ENCODE measurements at places on chromosomes 2 and 18.

DNA sequence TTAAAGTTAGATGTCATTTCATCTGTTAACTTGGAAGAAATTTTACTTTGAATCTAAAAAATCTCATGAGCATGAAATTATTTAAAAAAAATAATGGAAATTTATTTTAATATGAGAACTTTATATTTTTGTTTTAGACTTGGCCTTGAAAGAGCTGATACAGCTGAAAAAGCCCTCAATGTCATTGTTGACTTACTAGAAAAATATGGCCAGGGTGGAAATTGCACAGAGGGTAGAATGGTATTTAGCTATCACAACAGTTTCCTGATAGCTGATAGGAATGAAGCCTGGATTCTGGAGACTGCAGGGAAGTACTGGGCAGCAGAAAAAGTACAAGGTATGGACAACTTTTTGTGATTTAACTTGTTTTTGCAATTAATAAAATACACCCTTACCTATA is 5.3 kb downstream of the SCRN3 start:
- no peak for DNase-seq

DNA sequence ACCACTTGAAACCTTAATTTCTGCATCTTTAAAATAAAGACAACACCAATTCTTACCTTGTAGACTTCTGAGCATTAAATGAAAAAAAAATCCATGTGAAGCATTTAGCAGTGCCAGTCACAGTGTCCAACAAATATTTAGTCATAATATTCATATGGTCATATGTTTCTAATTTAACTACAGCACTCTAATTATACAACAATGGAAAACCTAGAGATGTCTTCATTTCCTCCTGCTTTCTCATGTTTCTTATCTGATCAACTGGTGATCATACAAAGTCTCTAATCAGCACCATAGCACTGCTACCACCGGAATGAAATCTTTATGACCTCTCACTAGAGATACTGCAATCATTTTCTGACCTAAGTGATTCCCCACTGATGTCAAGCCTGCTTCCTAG is 10.2 kb upstream of the SCN3A start:
- DNase-seq = no peak

- no peak for DNase-seq
Measured at GRCh38 chr2:88199912-88200682, 30.0 kb downstream of the THNSL2 start.

DNA sequence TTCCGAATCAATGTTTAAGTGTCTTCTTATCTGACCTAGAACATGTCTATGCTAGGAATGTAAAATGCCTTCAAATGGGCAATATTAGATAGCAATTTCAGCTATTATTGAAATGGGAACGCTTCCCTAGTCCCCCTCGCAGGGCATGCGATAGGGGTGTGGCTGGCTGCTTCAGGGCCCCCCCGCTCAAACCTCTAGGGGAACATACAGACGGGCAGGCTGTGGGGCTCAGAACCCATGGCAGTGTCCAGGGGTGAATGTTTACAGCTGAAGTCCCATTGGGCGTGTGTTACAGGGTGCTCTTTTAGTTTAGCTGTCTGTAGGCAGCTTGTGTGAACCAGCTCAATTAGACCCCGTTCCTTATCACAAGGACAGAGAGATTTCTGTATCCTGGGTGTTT is 315.9 kb downstream of the DSEL start:
- DNase-seq = no peak

- no peak for DNase-seq
Measured at GRCh38 chr2:109006971-109007370, 18.0 kb upstream of the EDAR start.

GRCh38 chr2:78779761-78780160 is 245.7 kb upstream of the REG3G start:
- DNase-seq = peak; percentile 21

DNA sequence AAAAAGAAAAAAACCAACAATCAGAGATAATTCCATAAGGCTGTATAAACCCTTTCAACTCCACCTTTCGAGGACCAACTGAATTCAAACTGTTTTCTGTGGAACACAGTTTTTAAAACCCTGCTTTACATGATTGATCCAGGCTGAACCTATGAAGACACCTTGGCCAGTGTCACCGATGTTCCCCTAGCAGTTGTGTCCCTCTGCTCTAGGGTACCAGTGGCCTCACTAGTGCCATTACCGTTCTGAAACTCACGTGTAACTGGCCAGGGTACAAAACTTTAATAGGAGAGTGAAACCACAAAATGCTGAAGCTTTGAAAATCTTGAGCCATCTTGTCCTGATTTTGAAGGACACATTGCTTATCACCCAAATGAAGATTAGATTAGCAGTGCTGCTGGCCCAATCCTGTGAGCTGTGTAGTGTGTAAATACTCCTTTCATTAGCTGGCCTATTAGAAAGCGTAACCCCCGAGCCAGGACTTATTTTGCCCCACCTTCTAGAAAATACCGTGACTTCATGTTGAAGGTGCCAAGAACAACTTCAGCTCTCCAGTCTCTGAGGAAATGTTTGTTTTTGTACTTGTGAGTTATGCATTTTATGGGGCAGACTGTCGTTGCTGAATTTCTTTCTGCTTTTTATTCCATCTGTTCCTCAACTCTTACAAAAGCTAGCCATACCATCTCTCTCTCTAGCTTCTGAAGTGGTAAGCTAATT is 147.8 kb upstream of the MAP3K20 start:
- no peak for DNase-seq

GRCh38 chr2:189679226-189679625 is 4.8 kb downstream of the ANKAR start:
- no peak for DNase-seq

- no peak for DNase-seq
Measured at GRCh38 chr2:192087398-192087958, 107.3 kb downstream of the TMEFF2 start.

DNA sequence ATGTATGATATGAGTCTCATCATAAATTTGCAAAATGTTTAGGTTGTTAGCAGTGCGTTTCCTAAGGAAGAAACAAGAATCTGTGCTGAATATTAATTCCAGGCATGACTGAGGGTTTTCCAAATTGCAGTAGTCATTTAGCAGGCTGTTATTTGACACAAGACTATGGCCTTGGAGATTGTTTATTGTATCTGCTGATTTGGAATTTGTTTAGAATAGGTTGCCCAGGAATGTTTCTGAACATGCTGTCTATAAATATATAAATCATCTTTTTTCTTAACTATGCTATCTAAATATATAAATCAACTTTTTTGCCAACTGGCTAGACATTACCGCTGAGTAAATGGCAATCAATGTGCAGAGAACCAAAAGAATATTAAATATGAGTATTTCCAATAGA is 90.9 kb downstream of the DOK6 start:
- no peak for DNase-seq

DNA sequence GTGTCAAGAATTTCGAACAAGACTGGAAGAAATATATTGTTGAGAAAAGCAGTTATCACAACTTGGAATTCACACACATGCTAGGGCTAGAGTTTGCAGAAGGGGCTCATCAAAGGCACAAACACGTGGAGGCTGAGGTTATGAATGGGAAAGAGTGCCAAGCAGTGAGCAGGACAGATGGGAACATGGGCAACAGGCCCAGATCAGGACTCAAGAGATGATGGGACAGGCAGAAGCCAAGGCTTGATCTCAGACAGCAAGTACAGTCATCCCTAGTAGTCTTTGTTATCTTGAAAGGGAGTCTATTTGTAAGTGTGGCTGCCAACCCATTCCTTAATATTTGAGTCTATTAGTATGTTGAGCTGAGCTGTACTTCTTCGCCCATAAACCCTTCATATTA is 22.2 kb upstream of the EPC2 start:
- peak; percentile 23 for DNase-seq

GRCh38 chr2:99571533-99571932 is 81.7 kb upstream of the REV1 start:
- DNase-seq = no peak

- no peak for DNase-seq
Measured at GRCh38 chr2:186576614-186577013, 13.2 kb upstream of the ITGAV start.

GRCh38 chr2:105449076-105449475 is 50.2 kb upstream of the FHL2 start:
- DNase-seq = no peak

- peak; percentile 45 for DNase-seq
Measured at GRCh38 chr2:226215902-226216503, 583.6 kb downstream of the IRS1 start.

DNA sequence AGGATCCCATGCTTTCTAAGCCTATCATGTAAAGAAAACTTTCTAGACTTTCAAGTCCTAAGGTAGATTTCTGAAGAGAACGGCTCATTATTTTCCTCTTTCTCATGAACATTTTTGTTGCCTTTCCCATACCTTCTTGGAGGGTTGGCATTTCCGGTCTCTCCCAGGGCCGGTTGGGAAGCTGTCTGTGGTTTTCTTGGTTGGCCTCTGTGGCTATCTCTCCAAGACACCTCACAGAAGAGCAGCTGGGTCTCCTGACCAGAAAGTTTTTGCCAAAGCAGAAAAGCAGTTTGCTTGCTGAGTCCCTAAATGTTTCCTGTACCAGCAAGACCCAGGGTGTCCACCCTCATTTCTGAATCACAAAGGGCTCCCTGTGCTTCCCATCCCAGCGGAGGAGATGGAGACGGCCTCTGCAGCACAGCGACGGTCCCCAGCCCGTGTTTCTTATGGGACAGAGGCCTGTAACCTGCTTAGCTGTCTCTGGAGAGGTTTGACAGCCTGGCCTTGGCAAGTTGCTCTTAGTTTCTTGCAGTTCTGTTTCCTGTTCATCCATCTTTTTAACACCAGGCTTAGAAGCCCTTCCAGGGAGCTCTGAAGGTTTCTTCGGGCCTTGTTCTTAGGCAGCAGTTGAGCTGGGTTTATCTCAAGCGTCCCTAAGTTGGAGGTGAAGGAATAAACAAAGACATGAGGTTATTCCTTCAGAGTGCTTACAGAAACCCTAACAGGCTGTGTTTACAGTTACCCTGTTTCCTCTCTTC is 39.8 kb downstream of the GREB1 start:
- no peak for DNase-seq

DNA sequence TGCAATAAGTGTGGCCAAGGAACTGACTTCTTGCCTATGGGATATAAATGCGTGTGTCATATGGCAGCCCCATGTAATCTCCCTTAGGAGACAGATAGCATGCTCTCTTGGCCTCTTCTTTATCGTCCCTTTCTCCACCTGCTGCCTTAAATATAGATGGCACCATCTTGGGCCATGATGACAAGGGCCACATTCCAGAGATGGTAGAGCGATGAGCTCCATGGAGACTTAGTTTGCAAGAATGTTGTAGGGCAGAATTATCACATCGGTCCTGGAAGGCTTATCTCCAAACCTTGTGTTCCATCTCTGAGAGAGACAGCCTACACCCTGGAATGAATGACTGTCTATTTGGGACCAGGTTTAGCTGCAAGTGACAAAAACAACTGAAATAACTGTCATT is 536.7 kb downstream of the TNS1 start:
- DNase-seq = no peak

DNA sequence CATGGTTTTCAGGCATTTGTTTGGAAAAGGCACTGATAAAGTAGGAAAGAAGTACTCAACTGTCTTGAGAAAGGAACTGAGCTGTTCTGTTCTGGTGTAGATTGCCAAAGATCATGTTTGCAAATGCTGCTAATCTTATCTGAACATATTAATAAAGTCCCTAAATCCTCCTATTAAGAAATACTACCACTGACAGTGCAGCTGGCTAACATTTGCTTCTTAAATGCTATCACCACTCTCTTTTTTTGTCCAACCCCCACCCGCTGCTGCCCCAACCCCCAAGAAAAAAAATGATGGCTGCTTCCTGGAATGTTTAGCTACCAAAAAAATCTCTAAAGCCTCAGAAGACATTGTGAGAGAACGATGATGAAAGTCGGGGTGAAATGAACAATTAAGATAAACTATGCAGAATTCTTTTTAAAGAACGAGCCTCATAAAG is 130.7 kb downstream of the CCBE1 start:
- peak; percentile 70 for DNase-seq

GRCh38 chr18:70461323-70462077 is 172.7 kb downstream of the SOCS6 start:
- no peak for DNase-seq

- no peak for DNase-seq
Measured at GRCh38 chr2:200618054-200618419, 32.2 kb downstream of the AOX1 start.

DNA sequence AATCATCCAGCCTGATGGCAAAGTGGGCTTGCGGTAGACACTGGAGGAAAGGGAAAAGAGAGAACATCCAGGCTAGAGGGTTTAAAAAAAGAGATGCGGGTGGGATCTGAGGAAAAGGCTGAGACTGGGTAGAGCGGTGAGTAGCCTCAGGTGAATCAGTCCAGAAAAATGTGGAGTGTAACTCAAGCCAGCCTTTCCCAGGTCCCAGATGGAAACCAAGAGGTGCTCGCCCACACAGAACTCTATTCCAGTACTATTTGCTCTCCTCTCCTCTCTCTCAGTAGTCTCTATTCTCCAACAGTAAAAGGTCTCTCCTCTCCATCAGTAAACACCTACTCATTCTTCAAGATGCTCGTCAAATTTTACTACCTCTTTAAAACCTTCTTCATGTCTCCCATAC is 38.3 kb upstream of the NRP2 start:
- no peak for DNase-seq

DNA sequence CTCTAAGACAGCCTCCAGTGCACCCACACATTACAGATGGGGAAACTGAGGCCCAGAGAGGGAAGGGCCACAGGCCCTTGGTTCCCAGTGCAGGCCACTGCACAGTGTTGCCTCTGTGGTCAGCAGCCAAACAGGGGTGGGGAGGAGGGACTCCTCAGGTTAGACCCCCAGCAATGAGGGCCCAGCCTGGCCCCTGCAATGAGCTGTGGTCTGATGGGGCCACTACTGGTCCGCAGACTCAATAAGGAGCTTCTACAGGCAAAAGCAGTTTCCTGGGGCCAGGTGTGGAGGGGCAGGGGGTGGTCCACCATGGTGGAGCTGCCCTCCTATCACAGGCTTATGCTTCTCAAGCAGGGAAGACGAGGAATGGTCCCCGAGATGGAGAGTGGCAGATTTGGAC is 87.6 kb downstream of the HS1BP3 start:
- no peak for DNase-seq

- no peak for DNase-seq
Measured at GRCh38 chr2:108934583-108935245, 54.3 kb downstream of the EDAR start.

DNA sequence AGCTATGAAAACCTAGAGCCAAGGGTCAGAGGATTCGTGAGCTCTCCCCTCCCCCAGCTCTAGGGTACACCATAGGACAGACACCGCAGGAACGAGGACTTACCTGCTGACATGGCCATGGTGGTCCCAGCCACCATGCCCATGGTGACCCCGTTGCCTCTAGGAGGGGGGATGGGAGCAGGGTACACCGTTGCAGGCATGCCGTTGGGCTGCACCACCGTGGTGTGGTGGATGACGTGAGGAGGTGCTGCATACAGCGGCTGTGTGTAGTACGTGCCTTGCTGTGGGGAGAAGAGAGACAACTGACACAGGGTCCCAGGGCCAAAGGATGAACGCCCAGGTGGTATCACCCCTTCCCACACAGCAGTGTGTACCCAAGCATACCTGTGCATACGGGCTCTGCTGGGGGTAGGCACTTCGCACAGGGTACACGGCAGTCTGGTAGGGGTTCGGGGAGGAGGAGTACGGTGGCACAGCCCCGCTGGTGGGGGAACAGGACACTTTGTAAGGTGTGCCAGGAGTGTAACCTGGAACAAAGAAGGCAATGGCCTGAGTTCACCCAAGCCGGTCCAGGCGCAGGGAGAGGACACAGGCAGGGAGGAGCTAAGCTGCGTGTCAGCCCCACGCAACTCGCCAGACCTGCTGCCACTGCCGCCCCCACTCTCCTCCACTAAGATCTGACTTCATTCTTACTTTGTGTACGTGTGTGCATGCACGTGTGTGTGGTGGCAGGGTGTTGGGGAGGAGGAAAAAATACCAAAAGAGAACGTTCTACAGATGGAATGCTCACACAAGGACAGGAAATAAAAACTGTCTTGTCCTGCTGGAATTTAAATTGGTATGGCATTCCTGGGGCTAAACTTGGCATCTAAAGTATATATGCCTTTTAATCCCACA is 37.8 kb downstream of the FAM168B start:
- no peak for DNase-seq
